ENCODE measurements at places on chromosomes 4 and X.

GRCh38 chrX:41591906-41592305, 96.9 kb upstream of the GPR34 start:
- DNase-seq = no peak

- no peak for DNase-seq
These were observed 166.5 kb downstream of the FBXW7 start for GRCh38 chr4:152369203-152369901.

DNA sequence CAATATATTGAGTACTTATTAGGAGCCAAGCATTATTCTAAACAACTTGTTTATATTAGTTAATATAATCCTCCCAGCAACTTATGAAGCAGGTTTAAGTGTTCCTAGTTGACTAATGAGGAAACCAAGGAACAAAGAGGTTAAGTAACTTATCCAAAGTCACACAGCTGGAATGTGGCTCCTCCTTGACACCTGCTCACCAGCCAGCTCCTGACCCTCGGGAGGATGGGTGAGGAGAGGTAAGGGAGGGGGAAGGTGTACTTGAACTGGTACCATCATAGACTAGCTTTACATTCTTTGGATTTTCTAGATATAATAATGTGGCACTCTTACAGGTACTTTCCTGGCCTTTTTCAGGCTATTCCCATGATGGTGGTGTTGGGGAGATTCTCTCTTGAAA, 50.7 kb downstream of the ARHGEF38 start:
- no peak for DNase-seq

- no peak for DNase-seq
These were observed 15.9 kb upstream of the RAB40A start for GRCh38 chrX:103535206-103535605.

DNA sequence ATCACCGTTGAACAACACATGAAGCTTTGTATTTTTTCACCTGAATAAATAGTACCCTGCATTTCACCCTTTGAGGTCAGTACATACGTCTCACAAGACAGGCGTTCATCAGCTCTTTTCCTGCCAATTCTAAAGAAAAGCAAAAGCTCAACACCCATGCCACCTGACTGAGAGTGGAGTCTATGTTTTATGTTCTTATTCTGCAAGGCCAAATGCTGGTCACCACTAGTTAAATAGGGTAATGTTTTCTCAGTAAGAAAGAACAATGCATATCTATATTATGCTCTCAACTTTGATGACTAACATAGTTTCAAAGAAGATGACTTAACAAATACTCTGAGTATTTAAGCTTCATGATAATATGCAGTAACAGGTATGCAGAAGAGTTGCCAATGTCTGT, 336.3 kb upstream of the BMP3 start:
- no peak for DNase-seq

DNA sequence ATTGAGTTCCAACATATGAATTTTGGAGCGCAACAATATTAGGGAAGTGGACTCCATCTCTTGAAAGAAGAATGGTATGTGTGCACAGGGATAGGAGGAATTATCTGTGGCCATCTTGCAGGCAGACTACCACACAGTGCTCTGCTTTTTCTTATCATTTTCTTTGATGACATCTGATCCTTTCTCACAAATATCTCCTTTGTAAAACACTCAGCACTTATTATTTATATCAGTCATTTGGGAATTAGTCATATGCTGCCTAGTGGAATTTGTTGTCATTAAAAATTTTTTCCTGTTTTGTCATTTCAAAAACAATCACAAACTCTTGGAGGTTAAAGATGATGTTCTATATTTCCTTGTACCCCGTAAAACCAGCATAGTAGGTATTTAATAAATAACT, 444.3 kb upstream of the ATOH1 start:
- DNase-seq = no peak

- DNase-seq = peak; percentile 4
These were observed 45.4 kb downstream of the CXorf58 start for GRCh38 chrX:23952984-23953907.

Measured in stimulated activated CD4-positive, alpha-beta T cell treated with anti-CD3 and anti-CD28 coated beads, Interleukin-4, amount 100 ng/mL, for 1 hour (primary cell).